NCI-H446 (cell line): ENCODE measurements at places on chromosomes 2 and 18.

DNA sequence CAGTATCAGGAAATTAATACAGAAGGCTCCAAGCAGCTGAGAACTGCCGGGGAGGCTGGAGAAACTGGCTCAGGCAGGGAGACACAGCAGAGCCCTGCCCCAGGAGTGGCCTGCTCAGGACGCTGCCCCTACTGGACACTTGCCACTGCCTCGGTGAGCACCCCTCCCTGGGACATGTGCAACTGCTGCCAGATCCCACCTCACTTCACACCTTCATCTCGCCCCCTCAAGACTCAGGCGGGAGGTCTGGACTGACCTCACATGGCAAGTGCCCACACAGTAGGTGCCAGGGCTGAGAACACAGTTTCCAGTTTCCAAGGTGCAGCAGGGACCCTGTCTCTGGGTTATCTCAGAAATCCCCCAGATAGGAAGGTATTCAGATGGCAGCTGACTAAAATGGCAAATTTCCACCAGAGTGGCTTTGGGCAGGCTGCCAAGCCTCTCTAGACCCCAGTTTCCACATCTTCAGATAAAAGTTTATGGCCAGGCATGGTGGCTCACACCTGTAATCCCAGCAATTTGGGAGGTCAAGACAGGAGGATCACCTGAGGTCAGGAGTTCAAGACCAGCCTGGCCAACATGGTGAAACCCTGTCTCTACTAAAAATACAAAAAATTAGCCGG, 33.7 kb upstream of the LBH start:
- no peak for DNase-seq

GRCh38 chr2:134582547-134582899, 136.3 kb downstream of the TMEM163 start:
- no peak for DNase-seq

DNA sequence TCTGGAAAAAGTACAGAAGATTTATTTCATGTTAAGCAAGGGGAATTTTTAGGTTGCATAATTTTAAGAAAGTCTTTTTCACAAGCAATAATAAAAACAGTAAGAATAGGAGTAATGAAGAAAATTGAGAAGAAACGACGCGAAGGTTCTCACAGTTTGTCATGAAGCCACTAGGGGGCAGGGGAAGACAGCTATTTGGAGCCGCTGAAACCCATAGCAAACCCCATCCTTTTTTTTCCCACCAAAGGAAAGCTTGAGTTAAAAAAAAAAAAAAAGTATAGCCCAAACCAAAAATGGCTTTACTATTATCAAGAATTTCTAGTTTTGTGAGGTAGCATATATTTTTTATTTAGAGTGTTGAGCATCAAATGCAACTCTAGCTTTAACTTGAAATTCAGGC, 300.9 kb downstream of the PHLPP1 start:
- DNase-seq: peak; percentile 51

- no peak for DNase-seq
These were observed 39.3 kb upstream of the SLC35G4 start for GRCh38 chr18:11570073-11570588.

DNA sequence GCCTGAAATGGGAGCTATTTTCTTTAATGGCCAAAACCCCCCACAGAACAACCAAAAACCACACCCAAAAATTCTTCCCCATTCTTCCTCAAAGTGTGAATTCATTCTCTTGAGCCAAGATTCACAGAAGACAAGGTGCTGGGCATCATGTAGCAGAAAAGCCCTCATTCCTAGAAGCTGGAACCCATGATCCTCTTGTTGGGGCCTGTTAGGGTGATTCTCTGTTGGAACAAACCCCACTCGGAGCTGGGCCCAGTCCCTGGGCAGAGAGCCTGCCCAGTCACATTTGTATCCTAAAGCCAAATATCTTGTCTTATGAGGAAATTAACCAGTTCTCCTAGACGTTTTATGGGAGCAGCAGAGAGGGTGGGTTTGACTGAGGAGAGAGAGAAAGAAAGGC, 22.8 kb upstream of the VPS4B start:
- no peak for DNase-seq

DNA sequence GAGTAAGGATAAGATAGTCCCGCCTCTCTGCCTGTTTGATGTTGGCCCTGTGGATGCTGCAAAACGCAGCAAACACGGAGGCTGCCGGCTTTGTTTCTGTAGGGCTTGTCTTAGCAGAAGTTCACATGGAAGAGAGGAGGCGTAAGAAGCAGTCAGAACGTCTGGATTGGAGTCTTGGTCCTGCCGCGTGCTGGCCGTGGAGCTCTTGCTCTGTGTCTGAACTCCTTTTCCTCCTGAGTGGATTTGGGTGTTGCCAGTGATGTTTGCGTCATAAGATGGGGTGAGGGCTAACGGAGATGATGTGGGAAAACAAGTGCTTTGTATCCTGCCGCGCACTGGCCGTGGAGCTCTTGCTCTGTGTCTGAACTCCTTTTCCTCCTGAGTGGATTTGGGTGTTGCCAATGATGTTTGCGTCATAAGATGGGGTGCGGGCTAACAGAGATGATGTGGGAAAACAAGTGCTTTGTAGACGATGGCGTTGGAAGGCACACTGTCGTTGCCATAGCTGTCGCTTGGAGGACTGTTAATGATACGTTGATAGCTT, 240.9 kb downstream of the AGAP1 start:
- no peak for DNase-seq

DNA sequence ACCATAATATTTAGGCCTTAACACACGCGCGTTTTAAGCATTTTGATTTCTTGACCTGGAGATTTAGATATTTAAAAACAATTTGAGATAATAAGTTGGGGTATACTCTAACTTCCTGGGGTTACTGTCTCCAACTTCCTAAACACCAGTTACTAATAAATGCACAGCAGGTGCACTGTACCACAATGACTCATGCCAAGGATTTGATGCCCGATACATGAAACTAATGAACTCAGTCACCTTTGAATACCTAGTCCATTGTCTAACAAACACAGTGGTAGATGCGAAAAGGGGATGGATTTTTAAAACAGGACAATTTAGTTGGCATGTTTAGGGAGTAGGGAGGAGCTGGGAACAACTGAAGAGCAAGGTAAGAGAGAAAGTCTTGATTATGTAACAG, 21.2 kb downstream of the CABYR start:
- DNase-seq: no peak

DNA sequence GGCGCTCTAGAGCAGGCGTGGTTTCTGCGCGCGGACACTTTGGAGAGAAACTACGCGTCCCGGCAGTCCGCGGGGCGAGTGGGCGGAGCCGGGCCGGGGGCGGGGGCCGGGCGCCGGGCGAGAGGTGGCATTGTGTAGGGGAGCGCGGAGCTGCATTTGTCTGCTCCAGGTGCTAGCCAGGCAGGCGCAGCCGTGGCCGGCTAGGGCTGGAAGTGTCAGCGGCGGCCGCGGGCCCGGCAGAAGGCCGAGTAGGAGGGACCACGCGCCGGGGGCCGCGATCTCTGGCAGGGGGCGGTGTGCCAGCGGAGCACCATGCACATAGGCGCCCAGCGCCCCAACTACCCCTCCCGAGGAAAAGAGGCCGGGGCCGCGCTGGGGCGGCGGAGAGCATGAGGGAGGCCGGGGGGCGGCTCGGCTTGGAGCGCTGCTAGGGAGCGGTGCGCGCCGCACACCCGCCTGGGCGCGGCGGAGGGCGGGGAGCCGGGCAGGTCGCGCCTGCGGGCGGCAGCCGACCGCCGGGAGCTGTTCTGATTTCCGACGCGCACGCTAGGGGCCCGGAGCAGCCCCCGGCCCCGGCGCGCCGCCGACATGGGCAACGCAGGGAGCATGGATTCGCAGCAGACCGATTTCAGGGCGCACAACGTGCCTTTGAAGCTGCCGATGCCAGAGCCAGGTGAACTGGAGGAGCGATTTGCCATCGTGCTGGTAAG, at the start of gene FMNL2:
Gene FMNL2, plus strand, starts transcription at position 159 of the 710 bp plus-strand sequence.
- peak; percentile 90 for DNase-seq

GRCh38 chr2:168939918-168940317, 38.8 kb downstream of the G6PC2 start:
- DNase-seq: no peak

- no peak for DNase-seq
These were observed 96.6 kb downstream of the SOCS6 start for GRCh38 chr18:70385474-70385873.

DNA sequence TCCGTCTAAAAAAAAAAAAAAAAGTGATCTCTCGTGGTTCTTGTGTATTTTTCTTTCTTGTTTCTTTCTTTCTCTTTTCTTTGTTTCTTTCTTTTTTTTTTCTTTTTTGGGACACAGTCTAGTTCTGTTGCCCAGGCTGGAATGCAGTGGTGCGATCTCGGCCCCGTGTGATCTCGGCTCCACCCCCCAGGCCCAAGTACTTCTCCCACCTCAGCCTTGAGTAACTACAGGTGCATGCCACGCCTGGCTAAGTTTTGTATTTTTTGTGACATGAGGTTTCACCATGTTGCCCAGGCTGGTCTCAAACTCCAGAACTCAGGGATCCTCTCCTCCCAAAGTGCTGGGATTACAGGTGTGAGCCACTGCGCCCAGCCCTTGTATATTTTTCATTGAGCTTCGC, 91.4 kb downstream of the TMEM237 start:
- no peak for DNase-seq

GRCh38 chr18:58581265-58581664, 47.6 kb downstream of the ALPK2 start:
- no peak for DNase-seq

DNA sequence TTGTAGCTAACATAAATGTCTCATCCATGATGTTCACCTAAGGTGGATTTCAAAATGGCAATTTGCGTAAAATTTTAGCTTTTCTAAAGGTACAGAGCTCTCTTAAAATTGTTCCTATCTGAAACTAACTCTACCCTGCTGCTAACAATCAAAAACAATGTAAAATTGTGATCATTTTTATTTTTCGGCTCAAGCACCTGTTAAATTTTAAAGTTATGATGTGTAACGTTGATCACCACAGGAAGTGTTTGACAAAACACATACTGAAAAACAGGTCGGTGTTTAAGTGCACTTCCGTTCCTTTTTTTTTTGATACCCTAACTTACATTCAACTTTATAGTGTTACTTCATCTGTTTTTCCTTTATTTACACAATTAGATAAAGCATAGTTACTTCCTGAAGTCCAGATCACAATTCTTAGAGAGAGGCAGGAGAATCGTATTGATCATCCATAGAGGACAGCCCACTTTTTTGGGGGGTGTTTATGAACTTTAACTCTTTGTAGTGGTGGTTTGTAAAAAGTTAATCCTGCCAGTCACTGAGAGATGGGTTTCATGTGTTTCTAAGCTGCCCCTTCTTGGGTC, 6.0 kb upstream of the NCK2 start:
- DNase-seq: no peak

DNA sequence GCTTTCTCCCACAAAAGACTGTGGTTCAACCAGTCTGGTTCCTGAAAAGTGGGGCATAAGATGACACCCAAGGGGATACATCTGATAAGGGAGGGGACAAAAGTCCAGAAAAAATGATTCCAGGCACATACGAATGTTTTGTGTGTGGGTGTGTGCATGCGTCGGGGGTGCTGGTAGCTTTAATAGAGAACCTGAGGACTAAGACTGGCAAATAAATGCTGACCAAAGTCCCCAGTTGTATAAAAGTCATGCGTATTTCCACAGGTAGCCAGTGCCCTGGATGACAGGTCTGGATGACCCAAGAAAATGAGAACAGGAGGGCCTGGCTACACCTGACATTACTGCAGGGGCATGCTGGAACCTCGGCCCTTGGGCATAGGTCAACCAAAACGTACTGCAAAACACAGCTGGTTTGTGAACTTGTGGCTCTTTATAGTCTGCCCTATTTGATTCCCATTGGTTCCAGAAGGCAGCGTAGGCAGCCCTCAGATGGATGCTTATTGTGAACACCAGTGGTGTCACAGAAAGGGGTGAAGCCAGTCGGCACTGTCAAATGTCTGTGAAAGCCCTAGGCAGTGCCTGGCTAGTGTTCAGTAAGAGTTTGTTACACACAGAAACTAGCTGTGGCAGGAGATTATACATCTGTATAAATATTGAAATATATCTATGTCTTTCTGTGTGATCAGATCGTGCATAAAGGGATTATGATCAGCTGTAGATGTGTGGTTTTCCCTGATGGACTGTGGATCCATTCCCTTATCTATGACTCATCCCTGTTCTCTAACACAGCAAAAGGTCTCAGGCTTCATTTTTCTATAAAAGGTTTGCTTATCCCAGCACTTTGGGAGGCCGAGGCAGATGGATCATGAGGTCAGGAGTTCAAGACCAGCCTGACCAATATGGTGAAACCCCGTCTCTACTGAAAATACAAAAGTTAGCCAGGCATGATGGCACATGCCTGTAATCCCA, 58.3 kb downstream of the INSIG2 start:
- no peak for DNase-seq

DNA sequence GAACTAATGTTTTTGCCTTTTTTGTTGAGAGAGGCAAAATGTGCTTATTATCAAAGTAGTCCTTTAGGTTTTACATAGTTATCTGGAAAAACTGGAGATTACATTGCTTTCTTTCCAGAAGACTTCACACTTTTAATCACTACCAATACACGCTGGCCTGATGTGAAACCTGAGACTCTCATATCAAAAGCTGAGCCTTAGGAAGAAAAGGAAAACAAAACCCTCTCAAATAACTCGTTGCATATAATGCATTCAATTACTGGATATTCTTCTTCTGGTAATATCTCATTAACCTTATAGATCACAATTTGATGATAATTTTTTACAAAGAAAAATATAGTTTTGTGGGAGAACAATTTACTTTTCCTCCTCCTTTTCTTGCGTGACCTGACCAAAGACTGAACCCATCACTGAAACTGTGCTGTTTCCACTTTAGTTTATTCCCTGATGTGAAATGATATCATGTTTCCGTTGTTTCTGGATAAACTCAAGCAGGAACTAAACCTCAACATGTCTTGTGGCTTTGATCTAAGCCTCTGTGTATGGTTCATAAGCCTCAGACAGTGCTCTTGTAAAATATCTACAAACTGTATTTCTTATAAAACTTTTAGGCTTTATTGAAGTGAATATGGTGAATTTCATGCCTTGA, 332.4 kb downstream of the GULP1 start:
- no peak for DNase-seq

GRCh38 chr2:173666171-173666888, 298.8 kb downstream of the SP3 start:
- no peak for DNase-seq

GRCh38 chr2:101340141-101340551, 31.6 kb upstream of the RNF149 start:
- DNase-seq: no peak

- DNase-seq: no peak
These were observed 33.9 kb upstream of the TMEM18 start for GRCh38 chr2:710867-711665.
